ENCODE measurements at places on chromosomes 6 and 20. TPM values are rescaled to one million over a fixed set of nuclear protein-coding genes. Genes with fewer than 3 reads are reported as not detected.

Gene HDGFL1
- not detected for polyA plus RNA-seq

DNA sequence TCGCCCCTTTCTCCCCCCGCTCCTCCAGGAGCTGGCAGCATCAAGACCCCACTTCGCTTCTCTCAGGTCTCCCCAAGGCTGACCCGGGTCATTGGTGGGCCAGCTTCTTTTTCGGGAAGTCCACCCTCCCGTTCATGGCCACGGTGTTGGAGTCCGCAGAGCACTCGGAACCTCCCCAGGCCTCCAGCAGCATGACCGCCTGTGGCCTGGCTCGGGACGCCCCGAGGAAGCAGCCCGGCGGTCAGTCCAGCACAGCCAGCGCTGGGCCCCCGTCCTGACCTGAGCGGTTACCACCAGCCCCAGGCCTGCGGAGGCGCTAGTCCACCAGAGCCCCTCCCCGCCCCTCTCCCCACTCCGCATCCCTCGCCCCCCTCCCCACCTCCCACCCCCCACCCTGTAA, 1.0 kb downstream of the PPDPF start:
- no peak for DNase-seq

Gene PBOV1
- polyA plus RNA-seq, result not detected

GRCh38 chr20:35463455-35464300, 8.3 kb downstream of the CEP250 start:
- peak; percentile 79 for DNase-seq

- DNase-seq, result no peak
Measured at GRCh38 chr6:18187701-18188100, 32.5 kb downstream of the KDM1B start.

Gene SLC52A3
- polyA plus RNA-seq, result not detected

DNA sequence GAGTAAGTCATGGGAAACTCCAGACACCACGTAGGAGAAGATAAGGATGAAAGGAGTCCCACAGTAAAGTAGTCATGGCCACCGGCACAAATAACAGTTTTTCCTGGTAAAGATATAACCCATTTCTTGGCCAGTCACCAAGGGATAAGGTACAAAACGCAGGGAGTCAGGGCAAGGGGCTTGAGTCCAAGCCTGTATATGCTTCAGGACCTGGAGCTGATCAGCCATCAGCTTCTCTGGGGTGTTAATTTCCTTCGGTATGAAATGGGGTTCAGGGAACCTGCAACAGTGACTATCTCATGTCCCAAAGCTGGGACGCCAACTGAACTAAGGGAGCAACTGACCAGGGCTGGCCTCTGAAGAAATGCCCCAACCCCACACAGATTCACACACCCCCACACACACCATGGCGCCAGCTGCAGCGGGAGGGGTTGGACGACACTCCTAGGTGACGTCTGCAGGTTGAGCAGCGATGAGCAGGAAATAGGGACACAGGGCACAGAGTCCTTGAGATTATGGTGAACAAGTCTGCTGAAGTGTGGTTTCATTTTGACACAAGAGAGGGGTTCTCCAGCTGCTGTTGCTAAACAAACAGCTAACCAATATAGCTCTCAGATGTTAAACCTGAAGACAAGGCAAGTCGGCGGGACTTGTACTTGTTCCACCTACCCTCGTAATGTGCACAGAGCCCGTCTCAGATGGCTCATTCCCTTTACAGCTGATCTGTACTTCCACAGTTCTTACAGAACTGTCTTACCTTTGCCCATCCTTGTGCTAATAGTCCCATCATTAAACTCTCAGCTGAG, 7.4 kb upstream of the ADTRP start:
- no peak for DNase-seq

Gene MAN1A1
- 2.6 TPM for polyA plus RNA-seq

Gene CTCFL
- polyA plus RNA-seq, result not detected

Gene PHACTR3
- not detected for polyA plus RNA-seq

Gene POLR1H
- 66.7 TPM for polyA plus RNA-seq

Gene KHDC1L
- 0.18 TPM for polyA plus RNA-seq

Gene FAM217A
- not detected for polyA plus RNA-seq

Gene TFAP2A
- 0.11 TPM for polyA plus RNA-seq

GRCh38 chr6:108179741-108180140, 13.9 kb downstream of the NR2E1 start:
- DNase-seq, result no peak

Gene KIF6
- not detected for polyA plus RNA-seq

DNA sequence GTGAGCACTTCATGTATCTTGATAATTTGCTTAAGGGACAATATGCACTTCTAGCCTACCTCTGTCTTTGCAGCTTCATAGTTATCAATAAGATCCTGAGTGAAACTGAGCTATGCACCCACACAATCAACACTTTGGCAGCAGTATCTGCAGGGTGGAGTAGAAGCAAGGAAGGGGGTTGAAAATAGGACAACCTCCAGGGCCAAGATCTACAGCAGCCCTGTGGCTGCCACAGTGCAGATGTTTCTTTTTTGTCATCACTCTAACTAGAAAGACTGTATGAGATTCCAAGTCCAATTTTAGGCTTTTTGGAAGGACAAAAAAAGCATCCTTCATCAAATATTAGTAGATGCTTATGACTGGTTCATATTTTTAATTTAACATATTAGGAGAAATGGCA, 336.1 kb upstream of the CITED2 start:
- no peak for DNase-seq

Gene PSORS1C2
- polyA plus RNA-seq, result not detected

DNA sequence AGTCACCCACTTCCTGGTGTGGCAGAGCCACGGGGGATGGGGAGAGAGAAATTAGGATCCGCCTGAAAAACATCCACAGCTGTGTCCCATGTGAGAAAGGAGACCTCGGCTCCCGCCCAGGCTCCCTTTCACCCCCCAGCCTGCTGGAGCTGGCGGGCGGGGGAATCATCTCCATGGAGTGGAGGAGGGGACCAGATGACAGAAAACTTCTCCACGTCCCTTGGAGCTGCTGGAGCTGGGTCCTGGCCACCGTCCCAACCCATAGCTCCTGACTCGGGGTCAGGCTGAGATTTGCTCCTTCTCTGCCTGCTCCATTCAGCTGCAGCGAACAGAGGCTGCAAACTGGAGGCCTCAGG, 113.8 kb downstream of the CEBPB start:
- DNase-seq, result no peak

GRCh38 chr20:53707371-53708055, 113.9 kb upstream of the ZNF217 start:
- DNase-seq, result no peak

DNA sequence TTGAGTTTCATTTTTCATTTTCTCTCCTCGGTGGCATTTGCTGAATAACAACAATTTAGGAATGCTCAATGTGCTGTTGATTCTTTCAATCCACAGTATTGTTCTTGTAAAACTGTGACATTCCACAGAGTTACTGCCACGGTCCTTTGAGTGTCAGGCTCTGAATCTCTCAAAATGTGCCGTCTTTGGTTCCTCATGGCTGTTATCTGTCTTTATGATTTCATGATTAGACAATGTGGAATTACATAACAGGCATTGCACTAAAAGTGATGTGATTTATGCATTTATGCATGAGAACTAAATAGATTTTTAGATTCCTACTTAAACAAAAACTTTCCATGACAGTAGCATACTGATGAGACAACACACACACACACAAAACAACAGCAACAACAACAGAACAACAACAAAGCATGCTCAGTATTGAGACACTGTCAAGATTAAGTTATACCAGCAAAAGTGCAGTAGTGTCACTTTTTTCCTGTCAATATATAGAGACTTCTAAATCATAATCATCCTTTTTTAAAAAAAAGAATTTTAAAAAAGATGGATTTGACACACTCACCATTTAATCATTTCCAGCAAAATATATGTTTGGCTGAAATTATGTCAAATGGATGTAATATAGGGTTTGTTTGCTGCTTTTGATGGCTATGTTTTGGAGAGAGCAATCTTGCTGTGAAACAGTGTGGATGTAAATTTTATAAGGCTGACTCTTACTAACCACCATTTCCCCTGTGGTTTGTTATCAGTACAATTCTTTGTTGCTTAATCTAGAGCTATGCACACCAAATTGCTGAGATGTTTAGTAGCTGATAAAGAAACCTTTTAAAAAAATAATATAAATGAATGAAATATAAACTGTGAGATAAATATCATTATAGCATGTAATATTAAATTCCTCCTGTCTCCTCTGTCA, 88.1 kb downstream of the SNAP25 start:
- peak; percentile 68 for DNase-seq

DNA sequence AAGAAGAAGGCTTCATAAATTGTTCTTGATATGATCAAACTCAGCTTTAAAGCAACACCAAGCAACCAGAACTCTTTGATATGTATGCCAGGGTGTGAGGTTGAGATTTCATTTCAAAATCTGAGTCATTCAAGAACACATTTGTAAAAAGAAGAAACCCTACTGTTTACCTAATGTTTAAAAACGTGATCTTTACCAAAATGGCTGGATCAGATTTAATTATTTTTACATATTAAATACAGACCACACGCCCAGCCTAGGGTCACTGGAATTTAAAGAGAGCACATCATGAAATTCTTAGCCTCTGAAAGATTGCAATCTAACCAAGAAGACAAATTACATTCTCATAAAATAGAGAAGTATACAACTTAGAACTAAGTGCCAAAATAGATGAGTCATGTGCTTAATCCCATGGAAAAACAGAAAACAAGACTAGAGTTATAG, 206.8 kb upstream of the SMLR1 start:
- peak; percentile 35 for DNase-seq

GRCh38 chr6:30614843-30615218, 2.2 kb downstream of the PPP1R10 start:
- peak; percentile 98 for DNase-seq

- no peak for DNase-seq
Measured at GRCh38 chr6:154830771-154831170, 97.6 kb downstream of the SCAF8 start.

DNA sequence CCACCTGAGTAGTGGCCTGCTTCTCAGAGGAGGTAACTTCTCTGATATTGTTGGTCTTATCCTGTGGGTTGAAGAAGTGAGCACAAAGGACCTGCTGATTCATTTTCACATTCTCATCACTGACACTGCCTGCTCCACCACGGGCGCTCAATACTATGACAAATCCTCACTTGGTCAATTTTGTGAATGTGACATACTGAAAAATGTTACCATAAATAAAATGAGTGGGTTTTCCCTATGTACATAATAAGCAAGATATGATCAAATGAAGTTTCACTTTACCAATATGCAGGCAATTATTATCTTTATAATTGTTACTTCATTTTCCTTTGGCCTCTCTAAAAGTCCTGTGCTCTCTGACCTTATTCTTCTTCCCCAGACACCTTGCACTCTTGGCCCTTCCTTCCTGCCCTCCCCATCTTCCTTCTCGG, 71.5 kb upstream of the RIPOR2 start:
- DNase-seq, result no peak

GRCh38 chr6:3236005-3236404, 8.6 kb upstream of the TUBB2B start:
- no peak for DNase-seq

GRCh38 chr20:20946122-20946759, 159.9 kb downstream of the LINC00237 start:
- no peak for DNase-seq

Gene OPRL1
- polyA plus RNA-seq, result 2.0 TPM

DNA sequence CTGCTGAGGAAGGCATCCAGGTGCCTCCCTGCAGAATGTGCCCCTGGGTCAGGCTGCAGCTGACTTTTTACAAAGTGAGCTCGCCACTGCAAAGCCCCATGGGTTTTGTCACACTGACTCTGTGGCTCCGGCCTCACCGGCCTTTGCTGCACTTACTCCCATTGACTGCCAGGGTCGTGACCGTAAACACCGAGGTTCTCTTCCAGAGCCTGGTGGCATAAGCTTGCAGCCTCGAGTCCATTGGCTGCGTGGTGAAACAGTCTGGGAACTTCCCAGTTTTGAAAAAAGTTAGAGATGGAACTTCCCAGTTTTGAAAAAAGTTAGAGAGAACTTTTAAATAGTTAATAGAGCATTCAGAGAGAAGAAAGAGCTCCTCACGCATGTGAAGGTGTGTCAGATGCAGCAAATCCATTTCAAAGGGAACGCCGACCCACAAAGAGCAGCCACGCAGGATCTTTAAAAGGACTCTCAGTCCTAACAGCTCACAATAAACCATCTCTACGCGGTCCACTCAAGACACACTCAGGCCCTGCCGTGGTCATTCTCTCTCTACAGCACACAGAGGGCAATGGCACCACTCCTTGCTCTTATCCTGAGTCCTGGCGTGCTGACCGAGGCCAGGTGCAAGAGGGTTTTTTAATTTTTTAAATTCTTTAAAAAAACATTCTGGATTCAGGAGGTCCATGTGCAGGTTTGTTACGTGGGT, 12.8 kb downstream of the RAMACL start:
- DNase-seq, result no peak

- no peak for DNase-seq
Measured at GRCh38 chr6:149939909-149940671, 1.7 kb upstream of the ULBP2 start.

Gene SIRPB2
- 19.7 TPM for polyA plus RNA-seq

Gene FOXS1
- 0.81 TPM for polyA plus RNA-seq

- no peak for DNase-seq
Measured at GRCh38 chr6:75946146-75946831, 126.2 kb downstream of the IMPG1 start.

Gene DLK2
- polyA plus RNA-seq, result 0.36 TPM

DNA sequence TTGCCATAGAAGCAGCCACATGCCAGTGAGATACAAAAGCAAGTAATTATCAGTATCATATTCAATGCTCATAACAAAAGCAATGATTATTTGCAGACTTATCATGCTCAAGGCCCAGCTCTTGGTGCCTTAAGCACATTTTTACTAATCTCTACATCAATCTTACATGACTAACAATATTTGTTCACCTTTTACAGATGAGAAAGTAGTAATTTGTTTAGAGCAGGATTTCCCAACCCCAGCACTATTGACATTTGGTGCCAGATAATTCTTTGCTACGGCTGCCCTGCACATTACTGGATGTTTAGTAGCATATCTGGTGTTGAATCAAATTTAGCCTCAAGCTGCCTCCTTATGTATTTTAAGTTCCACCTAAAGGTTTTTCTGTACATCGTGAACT, 19.0 kb upstream of the DOK5 start:
- DNase-seq, result no peak

Gene MUCL3
- not detected for polyA plus RNA-seq

GRCh38 chr20:2751878-2752566, 48.4 kb downstream of the CPXM1 start:
- no peak for DNase-seq

DNA sequence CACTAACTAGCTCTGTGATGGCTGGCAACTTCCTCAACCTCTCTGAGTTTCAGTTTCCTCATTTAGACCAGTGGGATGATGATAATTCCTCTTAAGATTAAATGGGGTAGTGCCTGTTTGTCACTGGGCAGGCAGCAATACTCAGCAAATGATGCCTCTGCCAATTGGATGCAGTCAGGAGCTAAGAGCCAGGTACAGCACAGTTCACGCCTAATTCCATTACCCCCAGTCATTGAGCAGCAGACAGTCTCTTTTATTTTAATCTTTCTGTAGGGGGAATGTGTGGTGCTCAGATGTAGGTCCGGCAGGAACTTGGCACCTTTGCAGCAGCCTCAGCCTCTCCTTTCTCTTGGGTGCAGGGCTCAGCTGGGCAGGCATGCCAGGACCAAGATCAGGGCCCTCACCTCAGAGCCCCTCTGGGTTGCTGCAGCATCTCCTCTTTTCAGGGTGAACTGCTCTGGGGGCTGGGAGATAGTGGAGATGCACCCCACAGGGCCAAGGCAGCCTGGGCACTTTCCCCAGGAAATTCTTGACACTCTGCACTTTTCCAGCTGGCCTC, 243.8 kb downstream of the LRFN2 start:
- no peak for DNase-seq

GRCh38 chr6:13079096-13079723, 249.1 kb downstream of the TBC1D7 start:
- DNase-seq, result no peak

GRCh38 chr6:85115376-85115775, 334.5 kb upstream of the NT5E start:
- no peak for DNase-seq

Gene CASS4
- not detected for polyA plus RNA-seq

- DNase-seq, result no peak
Measured at GRCh38 chr6:154318721-154319120, 37.9 kb downstream of the IPCEF1 start.

All from endothelial cell of umbilical vein (primary cell).